ENCODE measurements at places on chromosomes 7 and 10. TPM values are rescaled to one million over a fixed set of nuclear protein-coding genes. Genes with fewer than 3 reads are reported as not detected.

DGKB gene
- 0.58 TPM for total RNA-seq

ZNF503 gene
- 7.3 TPM for total RNA-seq

EBLN1 gene
- total RNA-seq = not detected

- DNase-seq = no peak
Measured at GRCh38 chr7:143256325-143256724, 6.9 kb upstream of the GSTK1 start.

DNA sequence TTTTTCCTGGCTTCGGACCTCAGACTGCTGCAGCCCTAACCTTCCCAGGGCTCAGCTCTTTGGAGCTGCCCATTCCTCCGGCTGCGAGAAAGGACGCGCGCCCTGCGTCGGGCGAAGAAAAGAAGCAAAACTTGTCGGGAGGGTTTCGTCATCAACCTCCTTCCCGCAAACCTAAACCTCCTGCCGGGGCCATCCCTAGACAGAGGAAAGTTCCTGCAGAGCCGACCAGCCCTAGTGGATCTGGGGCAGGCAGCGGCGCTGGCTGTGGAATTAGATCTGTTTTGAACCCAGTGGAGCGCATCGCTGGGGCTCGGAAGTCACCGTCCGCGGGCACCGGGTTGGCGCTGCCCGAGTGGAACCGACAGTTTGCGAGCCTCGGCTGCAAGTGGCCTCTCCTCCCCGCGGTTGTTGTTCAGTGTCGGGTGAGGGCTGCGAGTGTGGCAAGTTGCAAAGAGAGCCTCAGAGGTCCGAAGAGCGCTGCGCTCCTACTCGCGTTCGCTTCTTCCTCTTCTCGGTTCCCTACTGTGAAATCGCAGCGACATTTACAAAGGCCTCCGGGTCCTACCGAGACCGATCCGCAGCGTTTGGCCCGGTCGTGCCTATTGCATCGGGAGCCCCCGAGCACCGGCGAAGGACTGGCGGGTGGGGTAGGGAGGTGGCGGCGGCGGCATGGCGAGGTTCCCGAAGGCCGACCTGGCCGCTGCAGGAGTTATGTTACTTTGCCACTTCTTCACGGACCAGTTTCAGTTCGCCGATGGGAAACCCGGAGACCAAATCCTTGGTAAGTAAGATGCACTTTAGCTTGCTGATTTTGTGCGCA lies at the start of gene PLXDC2:
Gene PLXDC2, plus strand, starts transcription at position 22 of the 820 bp plus-strand sequence.
- peak; percentile 50 for DNase-seq

- DNase-seq = no peak
Measured at GRCh38 chr7:144885478-144885877, 49.6 kb upstream of the TPK1 start.

TMEM140 gene
- total RNA-seq = 8.6 TPM

TLL2 gene
- total RNA-seq = not detected

HTR7 gene
- 0.53 TPM for total RNA-seq

HOXA9 gene
- total RNA-seq = 49.1 TPM

DNA sequence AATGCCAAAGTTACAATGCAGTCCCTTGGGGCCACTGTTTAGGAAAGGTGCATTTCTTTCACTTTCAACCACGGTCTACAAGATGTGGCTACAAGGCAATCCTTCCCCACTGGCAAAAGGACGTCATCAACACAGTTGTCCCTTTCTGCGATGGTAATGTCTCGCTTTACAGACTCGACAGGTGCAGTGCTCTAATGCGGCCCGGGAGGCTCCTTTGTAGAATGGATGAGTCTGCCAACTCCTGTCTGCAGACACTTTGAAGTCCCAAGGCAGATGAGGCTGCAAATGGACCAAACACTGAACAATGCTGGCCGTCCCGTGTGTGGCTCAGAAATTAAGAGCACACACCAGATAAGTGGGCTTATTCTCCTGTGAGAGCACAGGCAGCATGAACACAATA lies 133.7 kb downstream of the PIP4K2A start:
- no peak for DNase-seq

DNA sequence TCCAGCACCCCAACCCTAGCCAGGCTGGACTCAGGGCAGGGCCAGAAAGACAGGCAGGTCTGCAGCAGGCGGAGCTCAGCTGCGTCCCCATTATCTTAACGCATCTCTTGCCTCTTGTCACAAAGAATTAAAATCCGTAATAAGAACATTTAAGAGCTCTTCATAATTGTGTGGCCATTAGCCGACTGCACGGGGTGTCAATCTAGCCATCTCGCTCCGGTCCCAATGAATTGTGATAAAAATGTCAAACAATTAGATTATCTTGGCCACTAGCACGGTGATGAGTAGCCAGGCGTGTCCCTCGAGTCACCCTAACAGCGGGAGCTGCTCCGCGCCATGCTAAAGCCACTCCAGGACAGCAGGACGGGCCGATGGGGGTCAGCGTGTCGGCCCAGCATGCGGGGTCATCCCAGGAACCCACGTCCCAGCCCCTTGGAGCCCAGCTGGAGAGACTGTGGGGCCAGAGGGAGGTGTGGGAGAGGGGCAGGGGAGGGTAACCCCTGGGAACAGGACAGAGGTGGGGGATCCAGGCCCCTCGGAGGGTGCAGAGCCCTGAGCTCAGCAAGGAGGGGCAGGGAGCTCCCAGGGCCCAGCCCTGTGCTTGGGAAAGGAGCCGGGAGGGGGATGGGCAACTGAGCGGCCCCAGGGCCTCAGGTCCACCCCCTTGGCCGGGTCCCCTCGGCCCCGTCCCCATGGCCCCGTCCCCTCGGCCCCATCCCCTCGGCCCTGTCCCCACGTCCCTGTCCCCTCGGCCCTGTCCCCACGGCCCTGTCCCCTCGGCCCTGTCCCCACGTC lies 17.7 kb upstream of the NKX6-2 start:
- DNase-seq = no peak

DNA sequence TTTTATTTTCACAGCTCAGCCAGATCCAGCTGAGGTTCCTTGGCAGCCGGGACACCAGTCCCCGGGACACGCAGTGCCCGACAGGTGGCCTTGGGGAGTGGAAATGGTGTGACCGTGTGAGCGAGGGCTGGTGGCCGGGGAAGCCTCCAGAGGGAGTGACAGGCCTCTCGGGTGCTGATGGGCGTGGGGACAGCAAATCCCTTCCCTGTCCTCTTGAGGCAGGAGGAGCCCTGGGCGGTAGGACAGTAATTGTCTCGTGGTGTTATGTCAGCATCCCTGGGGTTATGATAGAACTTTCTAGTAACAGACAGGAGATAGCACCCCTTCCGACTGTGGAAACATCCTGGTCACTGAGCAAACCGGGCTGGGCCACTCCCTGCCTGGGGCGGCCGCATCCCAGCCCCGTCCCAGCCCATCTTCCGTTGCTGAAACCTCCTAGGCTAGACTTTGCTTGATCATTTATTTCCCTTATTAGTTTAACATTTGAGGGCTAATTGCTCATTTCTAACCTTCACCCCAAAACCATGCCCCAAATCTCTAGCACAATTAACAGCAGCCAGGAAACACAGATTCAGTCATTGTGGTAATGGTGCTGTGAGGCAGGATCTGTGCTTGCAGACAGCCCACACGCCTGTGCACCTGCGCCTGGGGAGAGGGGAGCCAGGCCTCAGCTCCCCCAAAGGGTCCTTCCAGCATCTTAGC lies 63.3 kb downstream of the ELFN1 start:
- no peak for DNase-seq

- DNase-seq = no peak
Measured at GRCh38 chr7:22934473-22935065, 79.4 kb downstream of the HYCC1 start.

MMP21 gene
- total RNA-seq = not detected

RHBDD2 gene
- 50.0 TPM for total RNA-seq

SEMA3C gene
- 67.1 TPM for total RNA-seq

DNA sequence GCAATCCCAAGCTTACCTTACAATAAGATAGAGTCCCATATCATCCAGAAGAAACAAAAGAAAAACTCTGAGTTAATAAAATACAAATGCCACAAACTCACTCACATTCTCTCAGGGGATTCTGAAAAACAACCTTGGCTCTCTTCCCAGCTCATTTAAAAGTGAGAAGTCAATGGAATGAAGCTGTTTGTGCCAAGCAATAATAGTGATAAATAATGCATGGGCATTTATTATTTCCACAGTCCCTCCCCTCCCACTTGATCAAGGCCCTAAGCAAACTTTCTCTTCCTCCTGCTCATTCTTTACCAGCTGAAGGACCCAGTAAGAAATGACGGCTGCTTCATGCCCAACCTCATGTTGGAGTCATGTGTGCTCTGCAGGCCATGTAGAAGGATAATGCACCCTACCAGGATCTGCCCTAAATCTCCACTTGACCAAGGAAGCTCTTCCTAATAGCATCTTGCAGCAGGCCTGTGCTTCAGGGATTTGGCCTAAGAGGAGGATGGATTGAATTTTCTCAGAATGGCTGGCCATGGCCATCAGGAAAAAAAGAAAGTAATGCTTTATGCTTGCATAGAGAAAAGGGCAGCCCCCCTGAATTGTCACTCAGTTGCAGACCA lies 451.3 kb downstream of the GPAM start:
- DNase-seq = no peak

DNA sequence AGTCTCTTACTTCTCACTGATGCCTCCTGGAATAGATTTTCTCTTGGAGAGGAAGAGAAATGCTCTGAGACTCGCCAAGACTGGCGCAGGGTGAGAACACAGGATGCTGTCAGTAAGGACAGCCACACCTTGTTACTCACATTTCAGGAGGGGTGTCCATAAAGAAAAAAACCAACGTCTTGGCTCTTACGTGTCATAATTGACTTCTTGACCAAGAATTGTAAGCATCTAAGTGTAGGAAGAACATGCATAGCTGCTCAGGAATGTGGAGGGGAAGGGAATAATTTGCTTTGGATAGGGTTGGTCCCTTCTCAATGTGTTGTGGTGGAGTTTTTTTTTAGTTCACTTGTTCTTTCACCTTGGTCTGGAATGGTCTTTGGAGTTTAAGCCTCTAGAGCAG lies 43.8 kb upstream of the ZNF438 start:
- no peak for DNase-seq

LRIT1 gene
- not detected for total RNA-seq

DNA sequence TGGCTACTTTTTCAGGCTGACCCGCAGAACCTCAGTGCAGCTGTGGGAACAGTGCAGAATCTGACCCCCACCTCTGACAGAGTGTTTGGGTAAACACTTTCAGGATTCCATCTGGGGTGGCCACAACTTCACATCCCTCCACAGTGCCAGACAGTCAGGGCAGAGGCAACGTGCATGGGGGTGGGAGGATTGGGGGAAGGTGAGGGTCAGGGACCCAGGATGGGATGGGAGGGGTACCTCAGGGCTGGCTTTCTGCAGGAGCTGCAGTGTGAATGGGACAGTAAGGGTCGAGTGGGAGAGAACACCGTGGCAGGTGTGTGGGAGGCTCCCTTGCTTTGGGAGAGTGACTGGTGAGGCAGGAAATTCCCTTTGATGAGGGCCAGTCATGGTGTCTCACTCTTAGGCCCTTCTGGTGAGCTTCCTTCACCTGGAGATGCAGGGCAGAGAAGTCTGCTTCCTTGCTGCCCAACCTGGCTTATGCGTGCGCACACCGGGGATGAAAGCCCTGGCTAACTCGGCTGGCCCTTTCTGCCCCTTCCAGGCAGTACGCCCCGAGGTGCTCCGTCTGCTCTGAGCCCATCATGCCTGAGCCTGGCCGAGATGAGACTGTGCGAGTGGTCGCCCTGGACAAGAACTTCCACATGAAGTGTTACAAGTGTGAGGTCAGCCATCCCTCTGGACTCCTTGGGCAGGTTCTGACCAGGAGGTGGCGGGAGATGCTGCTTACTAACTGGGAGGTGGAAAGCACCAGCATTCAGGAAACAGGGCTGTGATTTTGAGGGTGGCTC lies 8.4 kb downstream of the ZYX start:
- DNase-seq = peak; percentile 82

MTERF1 gene
- total RNA-seq = 7.2 TPM

SHLD2 gene
- 26.2 TPM for total RNA-seq

DNA sequence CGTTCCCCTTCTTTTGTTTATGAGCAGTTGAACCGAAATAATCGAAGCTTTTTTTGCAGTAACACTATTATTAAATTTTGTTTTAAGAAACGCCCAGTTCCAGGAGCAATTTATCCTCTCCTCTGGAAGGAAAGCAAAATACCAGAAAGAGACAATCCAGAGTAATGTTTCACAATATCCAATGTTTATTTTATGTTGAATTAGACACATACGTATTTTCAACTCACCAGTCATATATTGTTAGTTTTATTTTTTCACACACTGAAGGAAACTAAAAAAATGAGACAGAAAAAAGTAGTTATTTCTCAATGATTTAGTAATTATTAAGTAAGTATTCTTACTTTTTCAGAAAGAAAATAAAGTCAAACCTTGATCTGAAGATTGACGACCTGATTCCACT lies 85.1 kb downstream of the MYOF start:
- no peak for DNase-seq

GRCh38 chr7:4270268-4270667 lies 411.8 kb upstream of the FOXK1 start:
- DNase-seq = no peak

STEAP1 gene
- 3.4 TPM for total RNA-seq

C7orf57 gene
- total RNA-seq = not detected

DNA sequence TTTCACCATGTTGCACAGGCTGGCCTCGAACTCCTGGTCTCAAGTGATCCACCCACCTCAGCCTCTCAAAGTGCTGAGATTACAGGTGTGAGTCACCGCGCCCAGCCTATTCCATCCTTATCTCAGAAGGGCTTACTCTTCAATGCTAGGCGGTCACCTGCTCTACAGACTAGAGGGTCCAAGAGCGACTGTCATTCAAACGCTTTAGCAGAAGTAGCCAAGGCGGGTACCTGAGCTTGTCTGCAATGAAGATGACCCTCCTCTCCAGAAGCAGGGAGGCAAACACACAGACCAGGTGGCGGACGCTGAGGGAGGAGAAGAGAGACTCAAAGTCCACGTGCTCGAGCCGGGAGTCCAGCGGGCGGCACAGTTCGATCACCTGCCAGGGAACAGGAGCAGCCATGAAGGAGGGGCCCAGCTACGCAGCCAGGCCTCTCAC lies 65.1 kb upstream of the MKRN1 start:
- no peak for DNase-seq

MRLN gene
- total RNA-seq = not detected

DNA sequence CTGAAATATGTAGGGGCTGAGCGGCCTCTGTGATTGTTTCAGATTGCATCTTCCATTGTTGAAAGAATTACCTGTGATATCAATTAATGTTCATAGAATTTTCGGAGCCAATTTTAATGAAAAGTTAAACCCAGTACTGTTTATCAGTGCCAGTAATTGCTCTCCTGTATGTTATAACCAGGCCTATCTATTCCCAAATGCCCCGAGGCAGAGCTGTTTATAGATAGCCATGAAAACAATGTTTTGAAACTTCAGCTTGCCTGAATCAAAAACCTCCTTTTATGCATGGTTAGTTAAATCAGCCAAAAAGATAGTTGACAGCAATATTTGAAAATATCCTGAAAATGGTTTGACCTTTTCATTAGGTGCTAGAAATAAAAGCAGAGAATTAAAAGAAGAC lies 50.1 kb upstream of the HDAC9 start:
- DNase-seq = no peak

- peak; percentile 63 for DNase-seq
Measured at GRCh38 chr7:28419716-28420115, 7.4 kb downstream of the CREB5 start.

INMT gene
- total RNA-seq = 5.4 TPM

EPHA1 gene
- 51.7 TPM for total RNA-seq

PEX1 gene
- total RNA-seq = 21.5 TPM

GRCh38 chr10:4501306-4501705 lies 324.7 kb upstream of the AKR1E2 start:
- no peak for DNase-seq

PDCD11 gene
- 22.9 TPM for total RNA-seq

Data from lower leg skin (tissue), 4 donors.